BE2C (cell line): ENCODE measurements at places on chromosomes 3 and 15.
A peak's percentile ranks its signal among the peaks of the same experiment; 100 is the strongest.

GRCh38 chr3:191005790-191006189 lies 143.3 kb upstream of the GMNC start:
- DNase-seq: no peak

DNA sequence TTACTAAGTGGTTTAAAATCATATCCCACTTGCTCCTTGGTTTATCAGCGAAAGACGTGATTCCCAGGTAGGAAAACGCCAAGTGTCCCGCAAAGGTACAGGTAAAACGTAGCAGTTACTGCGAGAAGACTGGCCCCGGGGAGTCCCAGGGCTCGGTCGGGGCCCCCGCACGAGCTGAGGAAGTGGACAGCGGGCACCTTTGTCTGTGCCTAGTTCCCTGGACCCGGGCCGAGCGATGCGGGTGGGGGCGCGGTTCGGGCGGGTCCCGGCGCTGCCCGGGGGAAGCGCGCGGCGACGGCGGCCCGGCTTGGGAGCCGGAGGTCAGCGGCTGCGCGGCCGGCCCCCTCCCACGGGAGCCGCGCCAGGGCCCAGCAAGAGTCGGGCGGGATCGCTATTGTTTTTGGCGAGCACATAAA lies 864 bp upstream of the NEO1 start:
- no peak for DNase-seq

DNA sequence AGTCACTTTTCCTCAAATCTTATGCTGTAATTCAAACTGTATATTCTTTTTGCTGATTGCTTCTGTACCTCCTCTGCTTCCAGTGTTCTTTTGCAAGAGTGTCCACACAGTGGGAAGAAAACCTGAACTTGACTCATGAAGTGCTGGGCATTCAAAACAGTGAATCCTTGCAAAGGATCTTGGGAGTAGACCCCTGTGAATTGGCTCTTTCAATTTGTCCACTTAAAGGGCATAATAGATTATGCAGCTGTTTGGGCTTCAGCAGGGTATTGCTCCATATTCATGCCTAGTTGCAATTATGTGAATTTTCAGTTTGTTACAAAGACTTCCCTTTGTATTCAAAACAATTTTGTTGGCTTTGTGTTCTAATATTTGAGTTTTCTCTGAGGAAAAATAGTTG lies 11.4 kb downstream of the ZFAND6 start:
- no peak for DNase-seq

- peak; percentile 29 for DNase-seq
Observed at GRCh38 chr15:64634576-64635498, 140.6 kb downstream of the RBPMS2 start.

- DNase-seq: no peak
Observed at GRCh38 chr15:40722934-40723333, 28.0 kb downstream of the RAD51 start.

DNA sequence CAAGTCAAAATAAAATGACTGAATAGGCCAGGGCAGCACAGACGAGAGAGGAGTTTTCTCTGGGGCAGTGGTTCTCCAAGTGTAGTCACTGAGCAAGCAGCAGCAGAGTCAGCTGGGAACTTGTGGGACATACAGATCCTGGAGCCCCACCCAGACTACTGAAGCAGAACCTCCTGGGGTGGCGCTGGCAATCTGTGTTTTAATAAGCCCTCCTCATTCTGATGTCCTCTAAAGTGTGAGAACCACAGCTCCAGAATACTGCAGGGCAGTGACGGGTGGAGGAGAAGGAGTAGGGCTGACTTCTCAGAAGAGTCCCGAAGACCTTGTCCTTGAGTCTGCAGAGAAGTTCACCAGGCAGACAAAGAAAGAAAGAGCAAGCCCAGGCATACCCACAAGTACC lies 251.3 kb upstream of the HES1 start:
- no peak for DNase-seq

DNA sequence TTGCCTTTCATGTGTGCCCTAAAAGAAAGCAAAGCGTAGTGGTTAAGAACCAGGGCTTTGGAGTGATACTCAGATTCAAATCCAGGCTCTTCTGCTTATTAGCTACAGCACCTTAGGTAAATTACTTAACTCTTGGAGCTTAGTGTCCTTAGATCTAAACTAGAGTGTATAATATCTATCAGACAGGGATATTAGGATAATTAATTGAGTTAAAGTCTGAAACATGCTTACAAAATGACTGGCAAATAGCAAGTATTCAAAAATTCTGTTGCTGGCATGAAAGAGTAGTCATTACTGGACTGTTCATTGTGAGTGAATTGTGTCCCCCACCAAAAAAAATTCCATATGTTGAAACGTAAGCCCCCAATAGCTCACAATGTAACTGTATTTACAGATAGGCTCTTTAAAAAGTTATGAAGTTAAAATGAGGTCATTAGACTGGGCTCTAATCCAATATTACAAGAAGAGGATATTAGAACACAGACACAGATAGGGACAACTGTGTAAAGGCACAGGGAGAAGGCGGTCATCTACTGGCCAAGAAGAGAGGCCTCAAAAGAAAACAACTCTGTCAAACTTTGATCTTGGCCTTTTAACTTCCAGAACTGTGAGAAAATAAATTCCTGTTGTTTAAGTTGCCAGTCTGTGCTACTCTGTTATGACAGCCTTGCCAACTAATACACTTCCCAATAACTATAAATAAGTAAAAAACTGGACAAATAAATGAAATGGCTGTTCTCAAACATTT lies 60.4 kb upstream of the LRRC3B start:
- DNase-seq: no peak

- DNase-seq: no peak
Observed at GRCh38 chr15:68982976-68983563, 31.4 kb upstream of the NOX5 start.

DNA sequence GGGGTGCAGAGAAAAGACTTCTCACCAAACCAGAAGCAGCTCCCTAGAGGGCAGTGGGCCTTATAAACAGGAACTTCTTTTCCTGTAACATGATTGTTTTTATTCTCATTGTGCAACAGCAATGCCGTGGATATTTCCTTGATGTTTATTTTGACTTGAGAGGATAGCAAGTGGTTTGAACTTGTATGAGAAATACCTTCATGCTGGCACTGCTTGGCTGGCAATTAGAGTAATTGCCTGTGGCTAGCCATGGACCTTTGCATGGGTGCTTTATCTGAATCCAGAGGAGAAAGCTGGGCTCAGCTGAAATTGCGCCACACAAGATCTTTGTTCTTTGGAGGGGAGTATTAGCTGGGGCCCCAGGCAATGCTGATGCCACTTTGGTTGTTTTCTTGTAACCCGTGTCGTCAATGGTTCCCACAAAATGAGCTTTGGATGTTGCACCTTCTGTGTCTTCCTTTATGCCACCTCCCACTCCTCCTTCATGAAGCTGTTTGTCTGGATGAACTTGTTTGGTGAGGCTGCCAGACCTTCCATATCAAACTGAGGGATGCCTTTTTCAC lies 37.9 kb downstream of the CMTM8 start:
- no peak for DNase-seq

- DNase-seq: no peak
Observed at GRCh38 chr3:165406425-165406824, 210.2 kb upstream of the SLITRK3 start.

DNA sequence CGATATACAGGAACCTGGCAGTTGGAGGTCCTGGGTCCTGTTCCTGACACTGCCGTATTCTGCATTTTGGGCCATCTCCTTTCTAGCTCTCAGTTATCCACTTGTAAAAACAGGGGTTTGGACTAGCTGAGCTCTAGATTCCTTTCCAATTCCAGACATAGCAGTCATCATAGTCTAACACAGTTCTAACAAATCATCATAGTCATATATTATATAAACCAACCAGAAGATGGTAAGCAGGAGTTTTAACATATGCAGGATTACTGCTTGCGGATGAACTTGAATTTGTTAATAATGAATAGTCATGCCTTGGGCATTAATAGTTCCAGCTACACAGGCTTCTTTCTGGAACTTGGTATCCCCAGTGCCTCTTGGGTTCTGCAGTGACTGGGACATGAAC lies 26.6 kb downstream of the MASP1 start:
- no peak for DNase-seq

- DNase-seq: no peak
Observed at GRCh38 chr3:58386626-58387365, 46.8 kb downstream of the PDHB start.

DNA sequence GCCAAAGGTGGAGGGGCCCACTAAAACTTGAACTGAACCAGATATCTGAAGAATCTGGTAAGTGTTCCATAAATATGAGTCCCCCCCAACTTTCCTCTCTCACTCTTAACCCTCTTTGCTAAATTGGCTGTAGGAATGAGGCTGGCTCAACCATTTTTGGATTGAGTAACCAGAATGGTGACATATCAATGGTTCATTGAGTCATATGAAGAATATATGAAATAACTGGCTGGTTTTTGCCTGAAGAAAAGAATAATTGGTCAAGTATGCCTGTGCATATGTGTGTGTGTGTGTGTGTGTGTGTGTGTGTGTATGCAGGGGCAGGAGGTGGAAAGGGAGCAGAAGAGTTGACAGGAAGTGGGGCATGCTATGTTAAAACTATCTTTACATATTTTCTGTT lies 472.9 kb upstream of the THBS1 start:
- DNase-seq: no peak

DNA sequence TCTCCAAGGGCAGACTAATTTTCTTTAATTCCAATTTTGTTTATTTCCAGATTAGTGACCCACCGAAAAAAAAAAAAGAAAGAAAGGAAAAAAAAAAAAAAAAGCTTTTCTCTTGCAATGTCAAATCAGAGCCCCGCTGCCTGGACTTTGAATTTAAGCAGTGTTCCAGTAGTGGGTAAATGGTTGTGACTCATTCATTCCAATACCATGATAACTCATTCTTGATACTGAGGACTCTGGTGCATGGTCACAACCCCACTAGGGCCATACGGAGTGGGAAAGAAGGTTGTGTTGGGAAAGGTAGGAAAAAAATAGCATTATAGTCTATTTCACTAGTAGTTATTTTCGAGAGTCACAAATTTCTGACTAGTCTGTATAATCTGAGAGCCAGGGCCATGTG lies 59.1 kb upstream of the COL8A1 start:
- no peak for DNase-seq
